ENCODE measurements at places on chromosomes 13 and 19.

DNA sequence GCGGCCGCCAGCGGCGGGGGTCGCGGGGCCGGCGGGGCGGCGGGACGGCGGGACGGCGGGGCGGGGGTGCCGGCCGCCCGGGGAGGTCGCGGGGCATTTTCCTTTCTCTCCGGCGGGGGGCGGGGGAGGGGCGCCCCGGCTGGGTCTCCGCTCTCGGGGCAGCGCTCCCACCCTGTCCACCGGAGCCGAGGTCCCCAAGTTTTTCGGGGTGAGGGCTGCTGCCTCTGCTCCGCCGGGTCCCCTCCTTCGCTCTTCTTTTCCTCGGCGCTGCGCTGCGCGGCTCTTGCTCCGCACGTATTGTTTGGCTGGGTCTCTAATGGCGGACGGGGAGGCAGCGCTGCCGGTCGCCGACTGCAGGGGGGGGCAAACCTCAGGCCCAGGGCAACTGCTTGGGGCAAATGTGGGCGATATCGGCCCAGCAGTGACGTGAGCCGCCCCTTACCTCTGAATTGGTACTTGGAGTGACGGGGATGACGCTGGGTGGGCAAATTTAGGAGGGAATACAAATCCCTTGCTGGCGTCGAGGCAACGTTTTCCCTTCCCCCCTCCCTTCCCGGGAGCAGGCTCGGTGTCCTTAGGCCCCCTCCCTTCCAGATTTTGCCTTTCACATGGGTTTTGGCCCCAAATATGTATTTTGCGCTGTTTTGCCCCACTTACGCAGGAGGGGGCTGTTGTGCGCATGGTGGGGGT, 759 bp downstream of the ZMYM2 start:
- no peak for DNase-seq

DNA sequence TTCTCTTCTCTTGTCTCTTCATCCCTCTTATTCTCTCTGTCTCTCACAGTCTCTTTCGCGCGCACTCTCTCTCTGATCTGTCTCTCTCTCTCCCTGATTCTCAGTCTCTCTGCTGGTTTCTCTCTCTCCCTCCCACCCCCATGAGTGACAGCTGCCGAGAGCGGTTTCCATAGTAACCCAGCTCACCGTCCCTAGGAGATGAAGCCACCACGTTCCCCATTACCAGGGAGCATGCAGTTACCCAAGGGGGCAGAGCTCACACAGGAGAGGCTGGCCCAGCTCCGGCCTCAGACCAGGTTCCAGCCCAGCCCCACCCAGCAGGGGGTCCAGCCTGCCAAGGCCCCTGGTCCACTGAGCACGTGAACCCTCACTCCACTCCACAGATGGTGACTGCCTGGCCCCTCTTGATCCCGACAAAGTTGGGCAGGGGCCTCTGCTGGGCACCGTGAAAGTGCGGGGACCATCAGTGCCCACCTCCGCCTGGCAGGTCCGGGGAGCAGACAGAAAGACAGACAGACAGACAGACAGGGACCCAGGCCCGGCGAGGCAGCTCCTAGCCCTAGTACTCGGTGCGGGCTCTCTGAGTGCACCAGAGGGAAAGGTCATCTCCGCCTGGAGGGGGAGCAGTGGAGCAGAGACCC, 50.6 kb downstream of the CELF5 start:
- DNase-seq: no peak

GRCh38 chr13:109144693-109145437, 515.5 kb downstream of the MYO16 start:
- DNase-seq: no peak

GRCh38 chr13:93248627-93249047, 22.0 kb downstream of the GPC6 start:
- no peak for DNase-seq

- no peak for DNase-seq
Measured at GRCh38 chr19:10332158-10332964, 968 bp downstream of the RAVER1 start.

- DNase-seq: no peak
Measured at GRCh38 chr19:50427997-50428425, 4.7 kb upstream of the MYBPC2 start.

Measured in iPS DF 6.9 (cell line).